ENCODE measurements at places on chromosomes 16 and 17.

GRCh38 chr17:27244491-27245223 is 49.3 kb upstream of the WSB1 start:
- no peak for DNase-seq

DNA sequence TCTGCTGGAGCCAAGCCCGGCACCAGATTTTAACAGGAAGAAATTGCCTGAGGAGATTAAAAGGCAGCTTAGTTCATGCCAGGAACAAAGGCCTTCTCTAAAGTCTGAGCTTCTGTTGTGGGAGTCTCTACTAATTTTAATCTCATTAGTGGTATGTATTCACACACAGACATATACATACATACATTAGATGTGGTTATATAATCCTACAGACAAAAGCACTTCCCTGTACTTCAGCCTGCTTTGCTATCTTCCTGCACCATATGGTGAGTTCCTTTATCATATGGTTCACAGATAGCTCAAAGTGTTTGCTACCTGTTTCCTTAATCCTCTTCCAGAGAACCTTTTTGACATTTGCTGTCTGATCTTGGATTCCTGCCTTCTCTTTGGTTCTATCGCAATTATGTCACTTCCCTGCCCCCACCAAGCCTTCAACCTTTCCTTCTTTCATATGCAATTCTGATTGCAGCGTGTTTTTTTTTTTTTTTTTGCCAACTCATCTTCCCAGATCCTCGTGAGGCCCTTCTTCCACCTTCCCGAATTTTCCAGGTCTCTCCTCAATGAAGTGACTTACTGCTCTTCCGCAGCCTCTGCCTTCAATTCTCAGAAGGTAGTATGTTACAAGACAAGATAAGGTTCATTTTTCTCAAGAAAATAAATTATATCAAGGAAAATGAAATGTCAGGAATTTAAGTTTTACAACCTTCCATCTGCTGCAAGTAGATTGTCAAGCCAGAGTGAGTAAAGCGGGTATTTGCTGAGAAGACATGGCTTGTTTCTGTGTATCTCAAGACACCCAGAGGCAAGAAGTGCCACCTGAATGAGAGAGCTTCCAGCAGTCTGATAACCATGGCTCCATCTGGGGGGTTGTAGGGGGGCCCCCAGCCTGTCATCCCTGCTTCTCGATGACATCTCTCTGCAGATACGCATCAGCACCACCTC is 120.2 kb upstream of the CACNG3 start:
- DNase-seq, result peak; percentile 28

DNA sequence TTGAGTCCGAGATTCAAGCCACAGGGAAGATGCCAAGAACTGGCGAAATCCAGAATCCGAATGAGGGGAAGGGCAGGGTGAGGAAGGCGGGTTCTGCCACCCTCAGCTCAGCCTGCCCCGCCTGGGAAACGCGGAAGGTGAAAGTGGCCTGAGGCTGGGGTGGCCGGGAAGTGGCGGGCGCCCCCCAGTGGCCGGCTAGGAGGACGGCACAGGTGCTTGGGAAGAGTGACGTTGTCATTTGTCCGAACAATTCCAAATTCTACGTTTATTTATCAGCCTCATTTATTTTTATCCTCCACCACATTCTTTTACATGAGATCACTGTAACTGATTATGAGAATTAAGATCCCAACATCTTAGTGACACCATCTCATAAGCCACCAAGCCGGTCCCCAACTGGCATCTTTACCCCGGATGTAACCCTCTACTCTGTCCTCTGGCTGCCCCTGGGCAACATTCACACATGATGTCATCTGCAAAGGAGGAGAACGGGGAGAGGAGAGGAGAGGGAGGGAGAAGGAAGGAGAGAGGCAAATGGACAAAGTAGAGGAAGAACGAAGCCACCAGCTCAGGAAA is 21.3 kb downstream of the SRCIN1 start:
- no peak for DNase-seq

GRCh38 chr16:53131363-53132071 is 76.7 kb downstream of the CHD9 start:
- DNase-seq, result no peak

DNA sequence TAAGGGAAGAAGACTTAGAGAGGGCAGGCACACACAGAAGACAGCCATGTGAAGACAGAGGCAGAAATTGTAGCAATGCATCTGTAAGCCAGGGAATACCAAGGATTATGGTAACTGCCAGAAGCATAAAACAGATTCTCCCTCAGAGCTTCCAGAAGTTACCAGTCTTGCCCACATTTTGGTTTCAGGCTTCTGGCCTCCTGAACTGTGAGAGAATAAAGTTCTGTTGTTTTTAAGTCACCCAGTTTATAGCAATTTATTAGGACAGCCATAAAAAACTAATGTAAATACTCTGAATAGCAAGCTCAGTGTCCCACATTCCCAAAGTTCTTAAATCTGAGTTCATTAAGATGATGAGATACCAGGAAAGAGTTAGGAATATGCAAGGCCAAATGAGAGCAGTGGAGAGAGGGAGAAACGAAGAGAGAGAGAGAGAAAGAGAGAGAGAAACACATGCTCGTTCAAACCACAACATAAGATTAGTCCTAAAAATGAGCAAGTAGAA is 123.4 kb downstream of the HS3ST3A1 start:
- DNase-seq, result no peak

DNA sequence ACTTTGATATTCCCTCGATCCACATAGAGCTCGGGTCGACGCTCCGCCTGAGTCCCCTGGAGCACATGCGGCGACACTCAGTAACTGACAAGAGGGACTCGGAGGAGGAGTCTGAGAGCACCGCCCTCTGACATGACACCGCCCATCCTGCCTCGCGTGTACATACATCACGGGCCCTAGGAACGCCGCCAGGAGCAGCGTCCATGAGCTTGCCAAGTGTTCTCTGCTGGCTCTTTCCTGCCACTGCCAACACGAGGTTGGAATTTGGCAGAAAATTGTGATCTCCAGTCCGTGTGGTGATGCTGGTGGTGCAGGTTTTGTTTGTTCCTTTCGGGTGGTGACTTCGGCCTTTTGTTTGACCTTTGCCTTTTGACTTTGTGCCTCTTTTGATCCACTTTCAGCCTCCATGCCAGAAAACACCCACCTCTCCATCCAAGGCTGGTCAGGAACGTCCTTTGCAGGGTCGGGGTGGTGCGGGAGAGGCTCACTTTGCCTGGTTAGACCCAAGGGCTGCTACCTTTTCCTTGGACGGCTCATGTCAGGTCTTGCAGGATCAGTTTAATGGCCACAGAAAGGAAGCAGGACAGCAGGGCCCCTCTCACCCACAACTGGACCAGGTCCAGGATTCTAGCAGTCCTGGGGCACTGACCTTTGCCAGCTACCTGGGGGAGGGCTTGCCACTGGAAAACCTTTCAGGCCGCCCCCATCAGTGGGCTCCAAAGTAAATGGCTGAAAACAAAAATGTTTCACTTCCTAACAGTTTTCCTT is 27.6 kb downstream of the ELAC2 start:
- no peak for DNase-seq

DNA sequence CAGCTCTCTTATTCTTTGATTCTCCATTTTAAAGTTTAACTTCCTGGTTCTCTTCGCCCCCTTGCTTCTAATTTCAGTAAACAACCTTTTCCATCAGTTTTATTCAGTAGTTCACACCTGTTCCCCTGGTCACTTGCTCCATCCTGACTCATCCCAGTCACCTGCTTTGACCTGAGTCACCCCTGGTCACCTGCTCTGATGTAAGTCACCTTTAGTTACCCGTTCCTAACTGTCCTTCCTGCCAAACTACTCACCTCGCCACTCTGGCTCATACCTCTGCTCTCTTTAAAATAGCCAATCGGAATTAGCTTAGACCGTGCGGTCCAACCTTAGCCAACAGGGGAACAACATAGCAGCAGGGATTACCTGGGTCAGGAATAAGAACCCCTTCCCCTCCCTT is 4.7 kb upstream of the NLRC5 start:
- no peak for DNase-seq

GRCh38 chr16:86387468-86388440 is 122.6 kb upstream of the FOXF1 start:
- no peak for DNase-seq

- DNase-seq, result no peak
Observed at GRCh38 chr16:68710211-68710610, 26.9 kb upstream of the CDH1 start.

DNA sequence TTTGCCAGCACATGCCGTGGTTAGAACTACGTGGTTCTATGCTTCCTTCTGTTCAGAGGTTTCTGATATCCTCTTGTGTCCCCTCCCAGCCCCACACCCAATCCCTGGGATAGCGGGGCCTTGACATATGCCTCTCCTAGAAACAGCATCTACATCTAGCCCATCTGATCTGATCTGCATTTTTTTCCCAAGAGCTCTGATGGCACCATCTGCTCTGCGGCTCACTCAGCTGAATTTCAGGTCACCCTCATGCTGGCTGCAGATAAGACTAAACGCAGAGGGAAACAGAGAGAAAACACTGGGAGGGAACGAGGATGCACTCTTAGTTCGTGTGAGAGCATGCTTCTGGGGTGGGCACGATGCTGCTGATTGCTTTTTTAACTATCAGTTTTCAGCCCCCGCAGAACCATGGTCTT is 10.7 kb downstream of the WIPI1 start:
- no peak for DNase-seq

DNA sequence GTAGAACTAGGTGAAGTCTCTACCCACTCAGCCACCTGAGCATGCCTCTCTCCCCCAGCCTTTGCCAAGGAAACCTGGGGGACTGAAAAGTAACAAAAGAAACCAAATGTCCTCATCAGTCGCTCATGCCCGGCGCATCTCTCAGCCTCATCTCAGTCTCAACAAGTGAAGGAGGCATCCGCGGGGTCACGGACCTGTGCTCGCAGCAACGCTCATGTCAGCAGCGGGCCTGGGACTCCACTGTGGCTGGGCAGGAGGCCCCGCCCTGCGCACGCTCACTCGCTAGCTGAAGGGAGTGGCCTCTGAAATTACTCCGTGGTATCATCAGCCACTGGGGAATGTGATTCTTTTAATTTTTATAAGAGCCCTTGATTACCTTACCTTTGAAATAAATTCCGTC is 31.3 kb downstream of the MAP1LC3B start:
- no peak for DNase-seq

All from iPS DF 19.7 (cell line).